Renal cortex interstitium (tissue), 15 donors: ENCODE measurements at places on chromosomes 1 and 21. TPM values are rescaled to one million over a fixed set of nuclear protein-coding genes. Genes with fewer than 3 reads are reported as not detected.

- no peak for DNase-seq
Measured at GRCh38 chr21:14448784-14449183, 65.8 kb upstream of the HSPA13 start.

DNA sequence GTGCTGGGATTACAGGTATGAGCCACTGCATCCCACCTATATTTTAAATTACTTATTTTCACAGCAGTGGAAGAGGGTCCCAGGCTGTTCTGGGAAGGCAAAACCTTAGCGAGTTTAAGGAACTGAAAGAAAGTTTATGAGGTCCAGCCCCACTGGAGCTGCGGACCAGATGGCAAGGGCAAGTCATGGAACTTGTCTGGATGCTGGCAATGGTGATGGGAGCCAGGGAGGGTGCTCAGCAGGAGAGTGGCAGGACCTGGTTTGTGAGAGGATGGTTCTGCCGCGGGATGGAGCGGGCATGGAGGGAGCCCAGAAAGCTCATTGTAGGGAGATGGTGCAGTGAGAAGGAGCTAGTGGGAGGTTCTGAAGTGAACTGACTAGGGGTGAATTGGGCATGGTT lies 50.6 kb upstream of the SLC45A1 start:
- no peak for DNase-seq

- no peak for DNase-seq
Measured at GRCh38 chr1:174788981-174789380, 210.8 kb upstream of the CACYBP start.

DNA sequence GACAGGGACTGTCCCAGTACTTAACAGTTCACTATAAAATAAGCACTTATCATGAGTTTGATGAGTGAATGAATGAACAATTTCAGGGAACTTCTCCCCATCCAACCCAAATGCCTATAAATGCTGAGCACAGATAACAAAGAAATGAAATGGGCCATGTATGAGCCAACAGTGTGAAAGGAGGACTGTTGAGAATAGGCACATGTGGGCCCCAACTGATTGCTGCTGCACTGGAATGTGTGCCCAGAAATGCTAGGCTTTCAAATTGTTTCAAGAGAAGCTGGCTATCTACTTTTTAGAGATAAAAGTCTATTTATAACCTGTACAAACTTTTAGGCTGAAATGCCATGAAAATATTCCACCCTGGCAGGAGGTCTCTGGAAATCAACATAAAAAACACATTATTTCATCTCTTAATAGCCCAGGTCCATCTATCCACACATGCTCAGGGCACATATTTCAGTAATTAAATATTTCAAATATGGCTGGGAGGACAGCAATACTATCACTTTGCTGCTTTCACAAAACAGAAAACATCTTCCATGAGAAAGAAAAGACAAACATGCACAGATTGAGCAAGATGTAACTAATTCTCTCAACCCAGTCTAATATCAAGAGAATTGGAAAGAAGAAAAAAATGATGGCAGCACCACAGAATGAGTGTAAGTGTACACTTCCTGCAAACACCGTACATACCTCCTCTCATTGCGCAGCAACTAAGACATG lies 49.8 kb downstream of the COLGALT2 start:
- no peak for DNase-seq

GRCh38 chr1:29556657-29557056 lies 320.3 kb downstream of the PTPRU start:
- no peak for DNase-seq

- no peak for DNase-seq
Measured at GRCh38 chr1:3779265-3779911, 6.8 kb downstream of the SMIM1 start.

GRCh38 chr1:180524915-180525714 lies 22.7 kb upstream of the ACBD6 start:
- DNase-seq, result no peak

GRCh38 chr1:159921251-159921650 lies 4.1 kb downstream of the TAGLN2 start:
- DNase-seq, result no peak

DNA sequence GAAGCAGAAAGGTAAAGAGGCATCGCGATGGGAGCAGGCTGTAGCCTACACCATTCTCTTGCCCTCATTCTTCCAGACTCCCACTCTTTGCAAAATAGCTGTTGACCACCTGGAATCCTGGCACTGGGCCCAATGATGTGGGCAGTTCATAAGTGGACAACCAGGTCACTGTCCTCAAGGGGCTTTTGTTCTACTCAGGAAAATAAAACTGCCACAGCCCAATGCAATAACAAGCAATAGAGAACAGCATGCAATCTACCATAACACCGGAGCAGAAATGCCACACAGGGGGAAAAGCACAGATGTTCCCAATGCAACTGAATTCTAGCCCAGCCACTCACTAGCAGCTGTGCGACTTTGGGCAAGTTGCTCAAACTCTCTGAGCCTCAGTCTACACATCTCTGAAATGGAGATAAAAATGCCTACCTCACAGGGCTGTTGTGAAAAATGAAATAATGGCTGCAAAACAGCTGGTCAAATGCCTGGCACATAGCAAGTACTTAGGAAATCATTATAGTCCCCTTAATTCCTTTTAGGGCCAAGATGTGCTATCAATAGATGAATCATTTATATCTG lies 56.7 kb downstream of the NENF start:
- DNase-seq, result no peak

GRCh38 chr1:109083923-109084322 lies 6.6 kb upstream of the TMEM167B start:
- DNase-seq, result no peak

GRCh38 chr1:14600405-14601112 lies 2.1 kb downstream of the KAZN start:
- DNase-seq, result no peak

DNA sequence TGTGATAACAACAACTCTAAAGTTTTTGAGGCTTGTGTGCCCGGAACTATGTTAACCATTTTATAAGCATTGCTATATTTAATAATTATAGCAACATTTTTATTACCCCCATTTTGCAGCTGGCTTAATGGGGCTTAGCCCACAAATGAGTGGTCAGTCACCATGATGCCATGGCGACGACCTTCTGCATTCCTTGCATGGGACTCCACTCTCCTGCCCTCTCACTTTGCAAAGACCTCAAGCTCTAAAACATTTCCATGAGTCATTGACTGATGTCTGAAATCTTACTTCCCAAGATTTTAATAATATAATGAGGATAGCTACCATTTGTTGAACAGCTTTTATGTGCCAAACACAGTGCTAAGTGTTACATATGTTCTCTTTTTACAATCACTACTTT lies 15.4 kb downstream of the NGF start:
- no peak for DNase-seq

GRCh38 chr1:19489996-19490395 lies 4.7 kb upstream of the CAPZB start:
- DNase-seq, result no peak

Gene PMF1
- polyA plus RNA-seq, result 96.1 TPM

Gene ADGRL2
- polyA plus RNA-seq, result 158 TPM

Gene PTPRC
- polyA plus RNA-seq, result 5.6 TPM

Gene ABCD3
- polyA plus RNA-seq, result 56.4 TPM

Gene BGLAP
- polyA plus RNA-seq, result 2.1 TPM

Gene HSPA6
- polyA plus RNA-seq, result 0.20 TPM

Gene CRABP2
- polyA plus RNA-seq, result 92.3 TPM

Gene TEDDM1
- not detected for polyA plus RNA-seq

Gene OR6N1
- not detected for polyA plus RNA-seq

Gene NEK2
- 15.8 TPM for polyA plus RNA-seq

Gene RGS21
- polyA plus RNA-seq, result not detected

Gene S100A1
- 29.8 TPM for polyA plus RNA-seq
